NCI-H1105 treated with DMSO at 0.1 percent for 48 hours (cell line): ENCODE measurements at places on chromosomes 13 and 19.

DNA sequence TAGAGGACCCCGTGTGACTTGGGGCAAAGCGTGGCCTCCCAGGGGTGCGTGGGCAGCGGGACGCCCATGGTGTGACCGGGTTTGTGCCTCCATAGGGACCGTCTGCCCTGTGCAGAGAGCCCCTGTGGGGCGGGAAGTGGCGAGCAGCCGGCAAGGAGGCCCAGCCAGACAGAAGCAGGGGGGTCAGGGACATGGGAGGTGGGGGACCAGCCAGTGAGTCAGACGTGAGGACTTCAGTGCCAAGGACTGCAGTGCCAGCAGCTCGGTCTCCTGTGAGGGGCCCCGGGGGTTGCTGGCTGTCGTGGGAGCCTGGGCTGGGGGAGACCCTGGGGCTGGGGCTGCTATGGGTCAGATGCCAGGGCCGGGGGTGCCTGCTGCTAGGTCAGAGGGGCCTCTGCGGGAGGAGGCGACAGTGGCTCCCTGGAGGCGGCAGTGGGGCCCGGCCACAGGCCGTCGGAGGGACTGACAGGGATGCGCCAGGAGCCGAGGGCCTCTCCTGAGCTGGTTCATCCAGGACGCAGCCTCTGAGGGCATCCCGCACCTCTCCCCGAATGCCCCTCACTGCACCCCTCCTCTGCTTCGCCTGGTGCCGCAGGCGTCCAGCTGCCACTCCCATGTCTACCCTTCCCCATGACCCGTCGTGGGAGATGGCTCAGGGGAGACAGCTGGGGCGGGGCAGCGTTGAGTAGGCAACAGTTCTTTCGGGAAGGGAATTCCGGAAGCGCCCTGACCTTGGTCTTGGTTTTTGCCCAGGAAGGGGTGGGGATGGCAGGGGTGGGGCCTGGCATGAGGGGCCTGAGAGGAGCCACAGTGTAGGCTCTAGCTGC lies 80.0 kb downstream of the KDM4B start:
- no peak for DNase-seq

DNA sequence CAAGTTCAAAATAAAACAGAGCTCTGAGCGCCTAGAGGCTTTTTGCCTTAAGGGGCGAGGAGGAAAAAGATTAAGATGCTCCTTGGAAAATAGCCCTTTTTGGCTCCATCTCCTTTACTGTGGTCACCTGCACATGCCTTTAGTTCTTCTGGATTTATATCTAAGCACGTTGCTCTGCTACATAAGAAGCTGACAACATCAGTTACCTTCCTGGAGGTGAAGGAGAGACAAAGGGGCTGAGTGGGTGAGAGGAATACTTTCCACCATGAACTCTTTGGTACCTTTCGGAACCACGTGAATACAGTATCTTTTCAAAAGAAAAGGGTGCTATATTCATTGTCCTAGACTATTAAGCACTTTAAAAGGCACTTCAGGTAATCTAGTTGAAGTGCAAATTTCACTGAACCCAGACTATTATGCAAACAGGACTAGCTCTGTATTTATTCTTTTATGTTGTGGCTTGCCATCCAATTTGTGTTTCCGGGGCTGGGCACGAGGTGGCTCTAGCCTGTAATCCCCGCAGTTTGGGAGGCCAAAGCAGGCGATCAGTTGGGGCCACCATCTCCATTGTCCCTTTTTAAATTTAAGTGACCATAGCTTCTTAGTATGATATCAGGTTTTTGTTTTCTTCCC lies 201.5 kb downstream of the TM9SF2 start:
- DNase-seq, result peak; percentile 61

GRCh38 chr13:20142023-20142926 lies 18.6 kb downstream of the GJA3 start:
- no peak for DNase-seq

- peak; percentile 49 for DNase-seq
These were observed 1139.7 kb upstream of the SPRY2 start for GRCh38 chr13:81480634-81481033.

DNA sequence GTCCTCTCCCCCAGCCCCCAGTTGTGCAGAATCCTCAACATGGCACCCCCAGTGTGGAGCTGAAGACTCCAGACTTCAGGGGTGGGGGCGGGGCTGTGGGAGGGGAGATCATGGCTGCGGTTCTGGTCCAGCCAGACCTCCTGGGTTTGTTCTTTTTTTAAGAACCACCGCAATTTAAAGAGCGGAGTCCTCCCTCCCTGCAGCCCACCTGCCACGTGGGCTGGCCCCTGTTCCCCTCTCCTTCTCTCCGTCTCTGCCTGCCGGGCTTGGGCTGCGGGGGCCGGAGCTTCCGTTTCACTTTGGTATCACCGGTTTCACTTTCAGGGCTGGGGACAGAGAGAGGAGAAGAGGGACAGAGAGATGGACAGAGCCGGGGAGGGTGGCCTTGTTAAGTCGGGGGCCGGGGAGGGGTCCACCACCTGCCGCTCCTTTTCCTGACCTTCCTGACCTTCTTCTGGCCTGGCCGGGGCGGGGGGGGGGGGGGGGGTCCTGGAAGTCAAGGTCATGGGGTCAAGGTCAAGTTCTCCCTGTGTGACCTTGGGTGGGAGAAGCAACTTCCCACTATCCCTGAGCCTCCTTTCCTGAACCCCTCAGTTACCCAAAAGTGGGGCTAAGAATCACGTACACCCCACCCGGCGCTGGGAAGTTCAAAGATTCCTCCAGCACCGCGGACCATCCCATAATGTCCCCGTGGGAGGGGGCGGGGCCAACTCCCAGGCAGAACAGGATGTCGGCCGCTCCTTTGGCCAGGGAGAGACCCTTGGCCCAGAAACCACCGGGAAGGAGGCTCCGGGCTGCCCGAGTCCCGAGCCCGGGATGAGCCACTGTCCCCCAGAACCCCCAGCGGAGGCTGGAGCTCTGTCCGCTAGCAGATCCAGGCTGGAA lies 11.3 kb upstream of the ZBTB7A start:
- DNase-seq, result no peak

- DNase-seq, result no peak
These were observed 820 bp downstream of the EID2 start for GRCh38 chr19:39539165-39539517.

DNA sequence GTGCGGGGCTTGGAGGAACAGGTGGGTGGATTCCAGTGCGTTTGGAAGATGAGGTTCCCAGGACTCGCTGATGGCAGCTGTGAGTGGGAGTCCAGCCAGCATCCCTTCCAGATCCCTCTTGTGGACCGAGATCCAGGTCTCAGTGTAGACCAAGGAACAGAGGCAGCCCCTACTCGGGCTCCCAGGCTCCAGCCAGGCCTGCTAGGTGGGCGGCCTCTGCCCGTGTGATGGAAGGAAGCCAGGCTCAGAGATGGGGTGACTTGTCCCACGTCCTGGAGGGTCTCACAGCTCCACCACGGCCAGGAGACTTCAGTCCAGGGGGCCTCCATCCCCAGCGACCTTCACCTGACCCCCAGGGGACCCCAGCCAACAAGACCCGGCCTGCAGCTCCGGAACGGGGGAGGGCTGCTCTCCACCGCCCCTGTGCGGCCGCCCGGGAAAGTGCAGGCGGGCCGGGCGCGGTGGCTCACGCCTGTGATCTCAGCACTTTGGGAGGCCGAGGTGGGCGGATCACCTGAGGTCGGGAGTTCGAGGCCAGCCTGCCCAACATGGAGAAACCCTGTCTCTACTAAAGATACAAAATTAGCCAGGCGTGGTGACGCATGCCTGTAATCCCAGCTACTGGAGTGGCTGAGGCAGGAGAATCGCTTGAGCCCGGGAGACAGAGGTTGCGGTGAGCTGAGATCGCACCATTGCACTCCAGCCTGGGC lies 729 bp upstream of the MADCAM1 start:
- no peak for DNase-seq

- DNase-seq, result no peak
These were observed 33.5 kb downstream of the RASL11A start for GRCh38 chr13:27304099-27304498.

DNA sequence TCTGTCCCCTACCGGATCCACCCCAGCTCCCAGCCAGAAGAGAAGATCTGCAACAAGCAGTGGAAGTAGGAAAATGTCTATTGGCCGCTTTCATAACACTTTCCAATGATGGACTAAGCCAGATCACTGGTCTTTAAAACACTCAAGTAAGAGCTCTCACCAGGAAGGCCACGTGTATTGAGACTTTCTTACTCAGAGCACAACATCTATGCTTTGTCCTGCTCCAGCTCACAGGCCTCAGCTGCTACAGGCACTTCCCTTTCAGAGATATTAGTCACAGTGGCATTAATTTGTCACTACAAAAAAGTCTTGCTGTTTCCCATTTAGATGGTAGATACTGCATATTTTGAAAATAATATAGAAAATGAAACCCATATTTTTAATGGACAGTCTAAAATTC lies 164.2 kb downstream of the ABCC4 start:
- DNase-seq, result no peak

DNA sequence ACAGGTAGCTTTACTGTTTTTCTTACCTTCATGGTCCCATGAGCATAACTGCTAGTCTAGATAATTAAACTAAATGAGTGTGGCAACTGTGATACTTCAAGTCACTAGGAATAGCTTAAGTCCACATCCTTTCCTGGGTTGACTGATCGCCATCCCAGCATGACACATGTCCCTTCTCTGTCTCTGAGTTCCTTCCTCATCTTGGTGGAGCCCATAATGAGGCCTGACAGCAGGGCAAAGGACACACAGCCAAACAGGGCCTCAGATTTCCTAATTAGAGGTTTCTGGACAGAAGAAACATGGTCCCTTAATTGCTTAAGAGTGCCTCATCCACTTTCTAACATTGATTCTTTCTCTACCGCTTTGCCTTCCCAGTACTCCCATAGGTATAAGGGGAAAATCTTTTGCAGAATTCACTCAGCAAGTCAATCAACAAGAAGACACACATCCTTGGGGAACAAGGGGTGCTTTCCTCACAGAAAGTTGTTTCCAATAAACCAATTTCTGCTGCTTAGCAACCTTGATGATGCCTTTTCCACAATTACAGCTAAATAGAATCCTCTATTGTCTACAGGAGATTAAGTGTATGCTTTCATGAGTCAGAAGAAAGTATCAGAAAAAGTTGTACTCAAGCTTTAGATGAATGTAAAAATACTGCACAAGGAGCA lies 208.3 kb upstream of the SERP2 start:
- DNase-seq, result no peak

GRCh38 chr19:2449019-2449418 lies 7.7 kb downstream of the LMNB2 start:
- no peak for DNase-seq

DNA sequence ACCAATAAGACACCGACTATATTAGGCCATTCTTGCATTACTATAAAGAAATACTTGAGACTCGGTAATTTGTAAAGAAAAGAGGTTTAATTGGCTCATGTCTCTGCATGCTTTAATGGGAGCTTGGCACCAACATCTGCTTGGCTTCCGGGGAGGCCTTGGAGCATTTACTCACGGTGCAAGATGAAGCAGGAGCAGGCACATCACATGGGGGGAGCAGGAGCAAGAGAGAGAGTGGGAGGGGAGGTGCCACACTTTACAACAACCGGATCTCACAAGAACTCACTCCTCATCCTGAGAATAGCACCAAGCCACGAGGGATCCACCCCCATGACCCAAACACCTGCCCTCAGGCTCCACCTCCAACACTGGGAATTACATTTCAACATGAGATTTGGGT lies 224.8 kb downstream of the KLF5 start:
- no peak for DNase-seq
